ENCODE measurements at places on chromosomes 11 and 22.

DNA sequence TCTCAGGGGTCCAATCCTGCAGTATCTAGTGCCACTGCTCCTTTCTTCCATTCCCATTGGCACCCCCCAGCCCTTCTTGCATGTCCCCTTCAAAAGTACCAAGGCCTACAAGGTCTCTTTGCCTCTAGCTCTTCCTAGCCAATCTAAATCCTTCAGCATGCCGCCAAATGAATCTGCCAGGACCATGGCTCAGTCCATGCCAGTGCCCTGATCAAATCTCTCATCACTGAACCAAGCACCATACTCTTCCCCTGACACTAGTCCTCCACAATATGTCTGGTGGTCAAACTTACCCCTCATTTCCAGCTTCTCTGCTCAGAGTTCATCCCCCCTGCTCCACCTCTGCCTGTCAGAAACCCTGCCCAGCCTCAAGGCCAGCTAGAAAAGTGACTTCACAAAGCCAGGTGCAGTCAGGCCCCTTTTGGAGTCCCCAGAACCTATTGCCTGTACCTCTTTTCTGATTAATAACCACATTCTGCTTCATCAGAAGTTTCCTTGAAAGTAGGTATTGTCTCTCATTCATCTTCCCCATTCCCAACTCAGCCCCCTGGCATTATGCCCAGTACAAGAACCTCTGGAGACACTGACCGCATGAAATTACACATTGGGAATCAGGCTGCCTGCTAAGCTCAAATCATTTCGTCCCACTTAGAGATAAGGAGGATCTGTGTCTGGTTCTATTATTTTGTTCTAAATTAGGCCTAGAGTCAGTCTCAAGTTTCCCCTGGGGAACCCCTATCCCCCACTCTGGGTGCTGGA is 11.4 kb downstream of the FEN1 start:
- no peak for DNase-seq

DNA sequence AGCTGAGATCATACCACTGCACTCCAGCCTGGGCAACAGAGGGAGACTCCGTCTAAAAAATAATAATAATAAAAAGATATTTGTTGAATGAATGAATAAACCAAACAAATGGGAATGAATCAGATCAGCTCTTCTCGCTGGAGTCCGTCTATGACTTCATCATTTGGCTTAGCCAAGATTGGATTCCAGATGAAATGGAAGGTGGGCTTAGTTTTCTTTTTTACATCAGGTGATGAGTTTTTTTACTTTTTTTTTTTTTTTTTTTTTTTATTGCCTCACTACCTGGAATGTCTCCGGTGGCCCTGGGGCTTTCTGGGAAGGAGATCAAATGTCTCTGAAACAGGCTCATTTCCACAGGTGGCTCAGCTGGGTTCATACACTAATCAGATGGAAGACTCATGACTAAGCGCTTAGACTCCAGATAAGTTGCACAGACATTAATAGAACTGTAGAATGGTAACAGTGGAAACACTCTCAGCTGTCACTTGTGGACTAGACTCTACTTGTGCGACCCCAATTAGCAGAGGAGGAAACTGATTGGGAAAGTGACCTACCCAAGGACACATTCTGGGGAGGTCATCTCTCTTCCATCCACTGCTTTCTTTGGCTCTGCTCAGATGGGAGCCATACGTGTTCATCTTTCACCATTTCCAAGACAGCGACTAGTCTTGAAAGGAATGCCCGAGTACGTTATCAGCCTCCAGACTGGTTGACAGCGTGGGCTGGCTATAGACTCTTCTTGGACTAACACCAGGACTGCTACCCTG is 20.5 kb upstream of the RBFOX2 start:
- DNase-seq, result no peak

- DNase-seq, result no peak
Measured at GRCh38 chr11:45193695-45194094, 47.3 kb downstream of the PRDM11 start.

DNA sequence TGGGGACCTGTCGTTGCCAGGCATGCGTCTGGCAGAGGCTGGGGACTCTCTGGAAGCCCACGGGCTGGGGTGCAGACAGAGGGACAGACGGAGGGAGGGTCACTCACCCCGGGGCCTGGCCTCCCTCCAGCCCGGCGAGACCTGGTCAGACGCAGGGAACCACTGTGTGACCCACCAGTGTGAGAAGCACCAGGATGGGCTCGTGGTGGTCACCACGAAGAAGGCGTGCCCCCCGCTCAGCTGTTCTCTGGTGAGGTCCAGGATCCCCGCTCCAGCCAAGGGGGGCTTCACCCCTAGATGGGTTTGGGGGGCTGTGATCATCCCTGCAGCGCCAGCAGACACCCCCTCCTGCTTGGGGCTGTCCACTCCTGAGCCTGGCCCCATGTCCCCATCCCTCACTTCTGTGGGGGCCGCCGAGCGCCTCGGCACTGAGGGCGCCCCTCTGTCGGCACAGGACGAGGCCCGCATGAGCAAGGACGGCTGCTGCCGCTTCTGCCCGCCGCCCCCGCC is 23.6 kb upstream of the MUC5B start:
- no peak for DNase-seq
